NCI-H526 (cell line): ENCODE measurements at places on chromosomes 1 and 21.

DNA sequence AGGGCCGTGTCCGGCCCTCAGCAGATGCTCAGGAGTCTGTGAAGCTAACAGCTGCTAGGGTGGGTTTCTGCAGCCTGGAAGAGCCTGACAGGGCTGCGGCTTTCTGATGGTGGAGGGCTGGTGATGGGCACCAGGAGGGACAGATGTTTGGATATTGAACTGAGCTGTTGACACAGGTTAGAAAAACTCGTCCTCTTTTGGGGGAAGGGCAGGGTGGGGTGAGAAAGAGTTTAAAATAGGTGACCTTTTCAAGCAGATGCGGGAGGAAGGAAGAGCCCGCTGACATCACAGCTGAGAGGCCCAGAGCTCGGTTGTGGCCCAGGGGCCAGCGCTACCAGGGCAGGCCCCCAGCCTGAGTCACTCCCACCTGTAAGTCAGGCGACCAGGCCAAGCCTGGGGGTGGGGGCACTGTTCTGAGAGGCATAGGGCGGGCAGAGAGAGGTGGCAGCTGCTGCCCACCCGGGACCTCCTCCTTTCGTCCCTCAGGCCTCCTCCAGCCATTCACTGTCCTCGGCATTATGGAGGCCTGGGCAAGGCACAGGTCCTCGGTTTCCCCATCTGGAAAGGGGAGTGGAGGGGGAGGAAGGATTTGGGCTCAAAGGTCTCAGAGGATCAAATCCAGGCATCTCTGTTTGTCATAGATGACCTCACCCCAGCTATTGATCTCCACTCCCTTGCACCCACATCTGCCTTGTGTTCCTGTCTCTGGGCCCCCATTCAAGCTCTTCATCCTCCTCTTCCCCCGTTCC is 32.3 kb upstream of the ID3 start:
- DNase-seq: no peak

- no peak for DNase-seq
Measured at GRCh38 chr1:86739648-86740509, 35.5 kb downstream of the SH3GLB1 start.

DNA sequence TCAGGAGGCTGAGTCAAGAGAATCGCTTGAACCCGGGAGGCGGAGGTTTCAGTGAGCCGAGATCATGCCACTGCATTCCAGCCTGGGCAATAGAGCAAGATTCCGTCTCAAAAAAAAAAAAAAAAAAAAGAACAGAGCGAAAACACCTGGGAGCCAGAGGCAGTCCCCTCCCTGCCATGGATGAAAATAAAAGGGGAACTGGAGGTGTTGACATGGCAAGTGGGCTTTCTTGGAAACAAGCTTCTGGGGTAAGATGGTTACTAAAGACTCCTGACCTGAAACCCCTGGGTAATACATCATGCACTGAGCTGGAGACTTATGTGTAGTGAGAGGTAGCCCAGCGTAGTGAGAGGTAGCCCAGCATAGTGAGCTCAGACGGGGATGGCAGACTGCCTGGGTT is 31.6 kb downstream of the ADCY10 start:
- no peak for DNase-seq

DNA sequence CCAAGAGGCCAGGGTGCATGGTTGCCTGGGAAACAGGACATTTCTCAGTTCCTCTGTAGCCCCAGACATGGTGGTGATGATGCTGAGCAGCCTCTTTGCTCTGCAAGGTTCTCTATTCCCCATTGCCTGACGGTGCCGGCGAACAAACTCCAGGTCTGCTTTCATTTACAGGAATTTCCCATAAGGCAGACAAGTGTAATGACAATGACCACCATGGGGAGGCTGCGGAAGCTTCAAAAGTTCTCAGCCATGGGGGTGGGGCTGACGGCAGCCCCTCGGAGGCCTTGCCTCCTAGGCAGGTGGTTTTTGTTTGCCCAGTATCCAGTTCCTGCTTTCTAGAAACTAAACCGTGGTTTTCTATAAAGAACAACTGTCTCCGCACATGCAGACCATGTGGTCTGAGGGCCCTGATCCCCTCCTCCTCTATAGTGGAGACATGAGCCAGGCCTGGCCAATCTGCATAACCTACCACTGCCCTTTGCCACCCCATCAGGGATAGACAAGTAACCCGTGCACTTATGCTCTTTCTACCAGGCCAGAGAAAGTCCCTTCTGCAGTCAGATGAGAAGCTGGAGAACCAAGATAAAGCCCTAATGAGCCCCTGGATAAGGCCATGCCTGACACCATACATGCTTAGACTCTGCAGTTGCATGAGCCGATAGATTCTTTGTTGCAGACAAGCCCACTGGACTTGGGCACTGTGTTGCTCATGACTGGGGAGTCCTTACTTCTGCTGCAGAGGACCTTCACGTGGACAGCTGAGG is 54.1 kb downstream of the LDLRAD2 start:
- peak; percentile 44 for DNase-seq

DNA sequence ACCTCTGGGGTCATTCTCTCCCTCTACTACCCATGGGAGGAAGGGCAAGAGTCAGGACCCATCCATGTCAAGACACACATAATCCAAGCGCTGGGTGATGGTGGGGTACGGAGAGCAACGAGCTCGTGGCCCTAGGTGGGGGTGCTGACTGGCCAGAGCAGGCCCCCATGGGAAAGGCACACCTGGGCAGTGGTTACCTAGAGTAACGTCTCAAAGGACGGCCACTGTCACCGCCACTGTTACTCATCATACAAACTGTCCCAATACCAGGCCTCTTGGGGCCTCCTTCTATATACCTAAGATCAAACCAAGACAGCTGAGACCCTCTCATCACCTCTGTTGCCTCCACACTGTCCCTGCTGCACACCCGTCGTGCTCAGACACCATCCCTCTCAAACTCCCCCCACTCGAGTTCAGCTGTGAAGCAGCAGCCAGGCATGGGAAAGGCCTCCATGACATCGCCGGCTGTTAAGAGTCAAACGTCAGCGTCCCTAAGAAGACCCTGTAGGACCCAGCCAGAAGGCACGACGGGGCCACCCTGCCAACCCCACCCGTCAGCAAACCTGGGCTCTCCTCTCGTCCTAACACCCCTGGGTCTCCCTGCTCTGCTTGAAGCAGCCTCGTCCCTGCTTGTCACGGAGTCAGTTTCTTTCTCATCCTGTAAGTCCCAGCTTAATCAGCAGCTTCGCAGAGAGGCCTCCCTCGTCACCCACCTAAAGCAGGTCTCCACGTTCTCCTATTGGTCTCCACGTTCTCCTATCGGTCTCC is 15.3 kb downstream of the NPHP4 start:
- no peak for DNase-seq

DNA sequence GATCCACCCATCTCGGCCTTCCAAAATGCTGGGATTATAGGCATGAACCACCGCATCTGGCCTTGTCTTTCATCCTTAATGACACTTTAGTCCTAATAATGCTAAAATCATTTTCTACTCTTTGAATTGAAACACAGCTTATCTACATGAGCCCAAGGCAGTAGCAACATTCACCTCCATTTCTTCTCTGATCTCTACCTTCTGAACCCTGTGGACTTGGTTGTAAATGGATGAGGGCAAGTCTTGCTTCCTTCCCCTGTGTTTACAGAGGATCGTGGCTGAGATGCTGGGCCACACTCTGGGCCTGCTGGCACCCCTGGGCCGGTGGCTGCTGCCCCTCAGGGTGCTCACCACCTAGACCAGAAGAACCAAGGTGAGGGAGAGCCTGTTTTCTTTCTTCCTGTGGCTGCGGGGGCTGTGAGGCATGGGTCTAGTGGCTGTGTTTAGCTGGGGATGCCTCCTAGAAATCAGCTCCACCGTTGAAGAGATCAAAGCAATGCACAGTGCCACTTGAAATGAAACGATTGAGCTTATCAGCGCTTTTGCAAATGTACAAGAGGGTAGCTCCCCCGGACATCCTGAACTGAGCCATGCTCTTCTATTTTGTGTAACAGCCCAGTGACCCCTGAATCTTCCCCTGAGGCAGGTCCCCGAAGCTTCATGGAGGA is 32.2 kb upstream of the LGALS8 start:
- no peak for DNase-seq

DNA sequence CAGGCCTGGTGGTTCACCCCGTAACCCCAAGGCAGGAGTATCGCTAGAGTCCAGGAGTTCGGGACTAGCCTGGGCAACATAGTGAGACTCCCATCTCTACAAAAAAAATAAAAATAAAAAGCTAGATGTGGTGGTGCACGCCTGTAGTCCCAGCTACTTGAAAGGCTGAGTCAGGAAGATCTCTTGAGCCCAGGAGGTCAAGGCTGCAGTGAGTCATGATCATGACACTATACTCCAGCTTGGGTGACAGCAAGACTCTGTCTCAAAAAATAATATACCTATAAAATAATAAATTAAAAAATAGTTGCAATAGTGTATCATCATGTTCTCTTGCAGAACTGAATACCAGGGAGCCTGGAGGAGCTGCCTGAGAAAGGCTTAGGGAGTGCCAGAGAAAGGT is 19.9 kb upstream of the TMEM39B start:
- no peak for DNase-seq

DNA sequence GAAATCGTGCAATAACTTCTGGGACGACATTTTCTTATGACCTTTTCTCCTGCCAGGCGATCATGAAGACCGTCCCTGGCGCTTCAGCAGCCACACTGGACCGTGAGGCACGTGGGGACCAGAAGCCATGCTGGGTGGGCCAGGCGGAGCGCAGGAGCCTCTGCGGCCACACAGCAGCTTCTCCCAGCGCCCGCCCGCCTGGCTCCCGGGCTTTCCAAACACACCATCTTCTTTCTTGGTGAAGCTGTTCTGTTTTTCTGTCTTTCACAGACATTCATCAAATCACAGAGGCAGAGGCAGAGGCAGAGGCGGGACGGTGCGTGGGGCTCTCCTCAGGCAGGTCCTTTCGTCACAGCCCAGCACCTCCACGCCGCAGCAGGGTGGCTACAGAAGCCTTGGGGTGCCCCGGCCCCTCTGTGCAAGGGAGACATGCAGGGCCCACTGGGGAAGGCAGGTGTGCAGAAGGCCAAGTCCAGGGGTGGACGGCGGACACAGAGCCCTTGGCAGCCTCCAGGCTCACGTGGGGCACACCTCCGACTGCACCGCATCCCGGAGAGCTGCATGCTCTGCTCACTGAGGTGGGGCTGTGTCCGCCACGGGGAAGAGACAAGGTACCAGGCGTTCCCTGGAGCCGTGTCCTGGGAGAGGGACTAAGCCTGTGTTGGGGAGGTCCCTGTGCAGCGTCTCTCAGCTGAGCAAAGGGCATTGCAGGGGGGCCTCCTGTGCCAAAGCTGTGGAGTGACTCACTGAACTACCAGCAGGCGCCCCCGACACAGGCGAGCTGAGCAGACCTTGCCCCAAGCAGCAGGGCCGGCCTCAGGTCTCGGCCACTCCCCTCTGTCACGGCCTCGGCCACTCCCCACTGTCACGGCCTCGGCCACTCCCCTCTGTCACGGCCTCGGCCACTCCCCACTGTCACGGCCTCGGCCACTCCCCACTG is 2.6 kb upstream of the TMEM240 start:
- no peak for DNase-seq

- no peak for DNase-seq
Measured at GRCh38 chr21:41349619-41350390, 12.0 kb upstream of the MX2 start.
